ENCODE measurements at places on chromosomes 6 and 20.
A peak's percentile ranks its signal among the peaks of the same experiment; 100 is the strongest.

DNA sequence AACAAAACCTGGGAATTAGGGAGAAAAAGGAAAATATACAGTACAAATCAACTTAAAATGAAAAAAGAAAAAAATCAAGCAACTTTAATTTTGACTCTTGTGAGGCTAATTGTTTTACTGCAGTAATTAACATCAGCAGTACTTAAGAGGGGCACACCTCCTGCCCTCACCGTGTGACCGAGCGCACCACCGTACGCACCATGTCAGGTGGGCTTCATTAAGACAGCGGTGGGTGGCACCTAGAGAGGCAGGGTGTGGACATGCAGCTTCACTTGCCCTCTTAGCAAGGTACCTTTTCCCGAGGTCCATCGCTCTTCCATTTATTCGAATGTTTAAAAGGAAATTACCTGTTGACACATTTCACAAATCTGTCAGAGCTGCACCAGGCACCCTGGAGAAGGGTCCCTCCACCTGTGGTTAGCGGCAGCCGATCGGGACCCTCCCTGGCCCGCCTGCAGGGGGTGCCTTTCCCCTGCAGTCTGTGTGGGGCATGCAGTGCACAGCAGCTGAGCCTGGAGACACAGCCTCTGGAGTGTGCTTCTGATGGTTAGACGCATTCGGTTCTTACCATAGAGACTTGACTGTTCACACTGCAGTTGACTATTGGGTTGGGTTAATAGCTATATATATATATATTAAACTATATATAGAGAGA lies 184.1 kb downstream of the TMEM242 start:
- peak; percentile 64 for DNase-seq

DNA sequence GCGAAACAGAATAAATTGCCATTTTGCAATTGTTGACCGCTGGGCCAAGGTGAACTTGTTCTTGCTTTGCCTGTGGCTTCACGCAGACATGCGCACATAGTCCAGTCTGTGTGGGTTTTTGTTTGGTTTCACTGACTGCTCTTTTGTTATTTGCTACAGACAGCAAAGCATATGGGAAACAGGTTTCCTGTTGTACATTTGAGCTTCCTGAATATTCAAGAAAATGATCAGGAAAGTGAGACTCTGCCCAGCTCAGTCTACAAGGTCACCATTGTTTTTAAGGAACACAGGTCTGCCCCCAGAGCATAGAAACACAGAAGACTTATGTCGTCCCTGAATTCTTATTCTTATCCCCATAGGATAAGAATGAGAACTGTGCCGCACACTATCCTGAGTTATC lies 55.6 kb downstream of the SASH1 start:
- DNase-seq: no peak

GRCh38 chr6:161853657-161854056 lies 579.8 kb upstream of the AGPAT4 start:
- no peak for DNase-seq

DNA sequence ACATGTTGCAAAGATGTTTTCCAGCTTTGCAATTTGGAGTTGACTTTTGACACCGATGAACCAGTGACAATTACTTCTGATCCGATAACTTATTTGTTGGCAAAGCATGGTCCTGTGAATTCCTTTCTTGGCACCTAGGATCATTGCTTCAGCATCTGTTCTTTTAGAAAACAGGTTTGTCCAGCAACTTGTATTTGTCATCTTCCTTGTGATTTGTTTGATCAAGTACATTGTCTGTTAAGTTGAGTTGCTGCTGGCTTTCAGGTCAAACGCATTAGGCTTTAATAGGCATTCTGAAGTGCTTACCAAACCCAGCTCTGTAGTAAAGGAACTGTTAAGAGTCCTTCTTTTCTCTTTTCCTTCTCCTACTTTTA lies 192.4 kb upstream of the ZNF217 start:
- DNase-seq: no peak

- no peak for DNase-seq
These were observed 104.2 kb downstream of the HIVEP1 start for GRCh38 chr6:12116264-12116800.

DNA sequence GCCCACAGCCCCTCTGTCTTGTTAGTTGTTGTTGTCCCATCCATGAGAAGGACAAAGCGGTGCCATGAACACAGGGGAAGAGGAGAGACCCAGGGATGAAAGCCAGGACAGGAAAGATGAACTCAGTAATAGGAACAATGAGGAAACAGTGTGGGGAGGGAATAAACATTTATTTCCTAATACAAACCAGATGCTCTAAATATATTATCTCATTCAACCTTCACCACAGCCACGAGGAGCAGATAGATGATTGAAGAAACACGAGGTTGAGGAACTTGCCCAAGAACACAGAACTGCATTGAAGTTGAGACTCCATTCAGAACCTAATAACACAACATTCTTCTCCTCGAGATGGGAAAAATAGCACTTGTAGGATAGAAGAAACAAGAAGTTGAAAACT lies 53.0 kb upstream of the AIG1 start:
- DNase-seq: no peak

DNA sequence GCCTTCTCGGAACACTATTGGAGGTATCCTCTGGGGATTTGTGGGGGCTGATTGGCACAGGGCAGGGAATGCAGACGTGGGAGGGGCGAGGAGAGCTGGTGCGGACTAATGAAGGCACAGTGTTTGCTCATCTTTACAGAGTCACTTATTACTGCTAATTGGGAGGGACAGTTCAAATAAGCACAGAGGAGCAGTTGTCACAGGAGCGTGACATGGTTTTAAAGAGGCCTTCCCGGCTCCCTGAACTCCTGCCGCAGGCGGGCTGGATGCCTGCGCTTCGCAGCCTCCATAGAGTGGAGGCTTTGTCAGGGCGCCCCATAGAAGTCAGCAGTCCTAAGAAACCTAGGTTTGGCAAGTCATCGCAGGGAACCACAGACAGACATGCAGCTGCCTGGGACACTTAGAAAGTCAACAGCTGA lies 149.6 kb downstream of the LINC00237 start:
- DNase-seq: no peak

DNA sequence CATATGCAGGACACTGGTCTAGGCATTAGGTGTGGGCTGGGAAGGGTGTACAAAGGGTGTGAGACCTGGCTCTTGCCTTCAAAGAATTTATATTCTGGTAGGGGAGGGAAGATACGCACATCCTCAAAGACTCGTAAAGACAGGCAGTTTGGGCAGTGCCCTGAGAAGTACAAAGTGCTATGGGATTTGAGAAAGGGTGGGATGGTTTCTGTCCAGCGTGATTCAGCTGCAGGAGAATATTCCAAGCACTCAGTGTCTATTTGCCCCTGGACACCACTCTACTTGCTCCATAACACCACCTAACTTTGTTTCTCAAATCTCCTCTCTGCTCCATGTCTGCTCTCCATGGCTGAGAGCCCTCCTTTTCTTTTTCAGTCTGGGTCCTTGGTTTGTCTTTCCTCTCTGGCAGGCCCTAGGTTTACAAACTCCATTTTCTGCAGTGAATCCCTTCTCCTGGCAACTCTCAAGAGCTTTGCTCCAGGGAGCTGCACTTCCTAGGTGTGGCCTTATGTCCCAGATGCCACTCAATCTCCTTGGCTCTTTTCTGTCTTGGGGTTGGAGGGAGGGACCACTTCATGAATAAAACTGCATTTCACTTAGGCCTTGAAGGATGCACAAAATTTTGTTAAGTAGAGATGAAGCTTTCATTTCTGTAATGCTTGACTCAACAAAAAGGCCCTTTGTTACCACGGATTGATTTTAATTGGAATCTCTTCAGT lies 310.4 kb downstream of the CLIC5 start:
- no peak for DNase-seq

GRCh38 chr20:33127422-33128097 lies 40.4 kb upstream of the BPIFA2 start:
- DNase-seq: no peak

DNA sequence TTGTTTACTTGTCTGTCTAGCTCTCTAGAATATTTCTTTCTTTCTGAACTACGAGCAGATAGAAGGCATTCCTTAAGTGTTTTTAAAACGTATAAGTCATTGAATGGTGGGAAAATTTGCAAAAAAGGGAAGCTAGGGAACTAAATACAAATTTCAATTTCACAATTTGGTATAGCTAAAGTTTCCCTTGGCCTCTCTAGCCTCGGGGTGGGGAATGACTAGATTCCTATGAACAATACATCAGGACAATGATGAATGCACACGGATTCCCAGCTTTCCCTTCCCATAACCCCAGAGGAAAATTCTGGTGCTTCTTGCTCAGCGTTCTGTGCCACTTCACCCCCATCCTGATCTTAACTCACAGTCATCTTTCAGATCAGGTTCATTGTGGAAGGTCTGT lies 113.3 kb upstream of the ASF1A start:
- DNase-seq: no peak

DNA sequence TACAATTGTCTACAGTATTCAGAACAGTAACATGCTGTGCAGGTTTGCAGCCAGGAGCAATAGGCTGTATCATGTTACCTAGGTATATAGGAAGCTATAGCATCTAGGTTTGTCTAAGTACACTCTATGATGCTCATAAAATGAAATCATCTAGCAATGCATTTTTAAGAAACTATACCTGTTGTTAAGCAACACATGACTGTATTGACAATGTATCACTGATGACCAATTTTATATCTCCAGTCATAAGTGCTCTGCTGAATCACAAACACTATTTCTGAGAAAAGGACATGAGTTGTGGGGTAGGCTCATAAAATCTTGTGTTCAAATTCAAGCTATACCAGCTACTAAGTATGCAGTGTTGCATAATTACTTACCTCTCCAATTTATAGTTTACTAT lies 501.3 kb downstream of the CD109 start:
- DNase-seq: no peak

DNA sequence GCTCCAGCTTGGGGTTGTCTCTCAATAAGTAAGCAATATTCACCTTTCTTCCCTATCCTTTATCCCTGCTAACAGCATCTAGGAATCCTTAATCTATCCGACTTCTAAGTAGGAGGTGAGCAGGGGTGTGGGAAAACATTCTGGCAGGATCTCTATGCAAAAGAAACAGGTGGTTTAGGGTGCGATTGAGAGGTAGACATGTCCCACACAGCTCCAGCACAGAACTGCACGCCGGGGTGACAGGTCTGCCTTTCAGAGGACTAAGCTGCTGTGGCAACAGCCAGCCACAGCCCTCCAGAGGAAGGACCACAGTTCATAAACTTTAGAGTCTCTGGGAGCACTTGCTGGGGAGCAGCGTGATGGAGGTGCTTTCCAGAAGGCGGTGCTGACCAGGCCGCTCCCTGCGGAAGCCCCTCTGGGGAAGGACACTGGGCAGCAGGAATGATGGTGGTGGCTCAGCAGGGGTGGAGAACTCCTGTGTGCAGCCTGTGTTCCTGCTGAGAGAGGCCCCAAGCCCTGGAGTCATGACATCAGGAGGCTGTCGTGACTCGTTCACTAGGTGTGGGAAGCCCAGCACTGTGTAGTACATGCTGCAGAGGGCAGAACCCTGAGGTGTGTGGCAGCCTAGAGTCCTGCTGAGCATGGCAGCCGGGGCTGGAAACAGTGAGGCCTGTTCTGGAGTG lies 509.6 kb downstream of the PRKN start:
- no peak for DNase-seq

- DNase-seq: no peak
These were observed 97.8 kb upstream of the PMEPA1 start for GRCh38 chr20:57807401-57808263.

DNA sequence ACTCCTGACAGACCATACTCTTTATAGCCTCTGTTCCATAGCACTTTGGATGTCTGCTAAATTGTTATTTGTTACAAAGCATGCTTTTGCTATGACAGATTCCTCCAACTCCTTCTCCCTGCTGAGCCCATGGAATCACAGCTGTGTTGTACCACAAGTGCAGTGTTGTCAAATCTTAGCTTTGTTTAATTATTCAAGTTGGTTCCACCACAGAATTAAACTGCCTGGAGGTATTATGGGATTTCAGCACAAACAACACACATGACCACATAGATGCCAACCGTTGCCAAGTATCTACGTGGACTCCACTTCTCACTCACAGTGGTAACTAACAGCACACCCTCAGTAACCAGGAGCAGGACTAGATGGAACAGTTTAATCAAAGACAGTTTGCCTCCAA lies 32.7 kb upstream of the MARCKS start:
- no peak for DNase-seq

GRCh38 chr6:107786709-107787588 lies 37.2 kb downstream of the SCML4 start:
- no peak for DNase-seq

DNA sequence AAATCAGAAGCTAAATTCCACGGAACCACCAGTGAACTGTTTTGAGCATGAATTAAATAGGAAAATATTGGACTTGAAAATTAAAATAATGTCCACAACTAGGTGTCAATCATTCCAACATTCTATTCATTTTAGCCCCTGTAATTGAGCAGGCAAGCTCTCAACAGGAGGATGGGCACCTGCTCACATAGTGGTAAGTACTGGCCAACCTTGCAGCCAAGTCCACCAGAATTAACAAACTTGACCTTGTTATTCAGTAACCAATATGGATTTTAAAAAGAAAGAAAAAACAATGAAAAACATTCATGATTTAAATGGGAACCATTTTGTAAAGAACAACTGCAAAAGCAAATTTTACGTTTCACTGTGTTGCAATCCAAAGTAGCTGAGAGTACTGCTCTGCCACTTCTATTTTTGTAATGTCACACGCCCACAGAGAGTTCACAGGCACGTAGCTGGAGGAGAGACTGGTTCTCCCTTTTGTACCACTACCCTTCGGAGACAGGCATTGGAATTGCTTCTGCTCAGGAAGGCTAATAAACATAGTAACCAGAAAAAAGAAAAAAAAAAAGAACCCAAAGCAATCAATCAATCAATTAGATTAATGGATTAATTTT lies 75.2 kb upstream of the F13A1 start:
- DNase-seq: no peak

- DNase-seq: no peak
These were observed 8.4 kb upstream of the IRF4 start for GRCh38 chr6:382883-383810.

GRCh38 chr6:169489563-169490245 lies 212.1 kb downstream of the WDR27 start:
- no peak for DNase-seq

DNA sequence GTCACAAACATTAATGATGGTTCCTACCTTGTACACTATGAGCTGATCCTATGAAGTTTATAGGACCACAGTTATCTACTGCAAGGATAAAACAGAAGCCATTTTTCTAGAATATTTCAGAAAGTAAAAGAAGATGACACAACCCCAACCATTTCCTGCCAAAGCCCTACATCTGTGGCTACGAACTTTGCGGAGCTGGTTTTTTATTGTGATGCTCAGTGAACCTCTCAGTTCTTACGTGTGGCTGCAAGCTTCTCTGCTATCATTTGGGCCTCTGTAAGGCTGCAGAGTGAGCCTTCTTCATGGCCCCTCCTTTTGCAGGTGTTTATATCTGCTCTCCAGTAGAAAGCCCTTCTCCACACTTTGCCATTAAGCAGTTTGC lies 17.8 kb upstream of the TAGAP start:
- DNase-seq: no peak

GRCh38 chr20:36273414-36274180 lies 32.5 kb upstream of the DLGAP4 start:
- no peak for DNase-seq

- DNase-seq: no peak
These were observed 209.0 kb downstream of the LRFN2 start for GRCh38 chr6:40378071-40378724.

- DNase-seq: no peak
These were observed 8.5 kb downstream of the HLA-DMB start for GRCh38 chr6:32932132-32932868.

GRCh38 chr6:21744331-21744730 lies 150.8 kb downstream of the SOX4 start:
- DNase-seq: no peak
